NCI-H524 (cell line): ENCODE measurements at places on chromosomes 6 and 20.
A peak's percentile ranks its signal among the peaks of the same experiment; 100 is the strongest.

DNA sequence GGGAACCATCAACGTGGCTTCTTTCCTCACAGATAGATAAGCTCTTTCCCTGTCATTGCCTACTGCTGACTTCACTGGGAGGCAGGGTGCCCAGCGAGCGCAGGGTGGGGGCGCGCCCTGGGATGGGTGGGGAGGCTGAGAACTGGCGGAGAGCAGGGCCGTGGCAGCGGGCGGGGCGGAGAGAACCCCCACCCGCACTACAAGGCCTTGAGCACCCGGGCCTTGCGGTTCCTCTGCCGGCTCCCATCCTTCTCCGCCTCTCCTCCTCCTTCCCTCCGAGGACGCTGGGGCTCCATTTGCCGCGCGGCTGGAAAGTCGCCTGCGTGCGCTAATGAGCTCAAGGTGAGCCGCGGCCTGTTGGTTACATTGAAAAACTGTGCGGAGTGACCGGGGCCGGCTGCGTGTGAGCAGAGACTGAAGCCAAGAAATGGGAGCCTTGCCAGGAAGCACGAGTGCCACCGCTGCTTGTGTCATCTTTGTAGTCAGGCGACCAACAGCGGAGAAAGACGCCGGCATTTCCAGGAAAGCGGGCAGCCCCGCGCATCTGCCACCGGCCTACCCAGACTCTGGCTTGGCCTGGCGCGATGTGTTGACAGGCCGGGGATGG is 963.5 kb upstream of the SLC35B3 start:
- DNase-seq = no peak

DNA sequence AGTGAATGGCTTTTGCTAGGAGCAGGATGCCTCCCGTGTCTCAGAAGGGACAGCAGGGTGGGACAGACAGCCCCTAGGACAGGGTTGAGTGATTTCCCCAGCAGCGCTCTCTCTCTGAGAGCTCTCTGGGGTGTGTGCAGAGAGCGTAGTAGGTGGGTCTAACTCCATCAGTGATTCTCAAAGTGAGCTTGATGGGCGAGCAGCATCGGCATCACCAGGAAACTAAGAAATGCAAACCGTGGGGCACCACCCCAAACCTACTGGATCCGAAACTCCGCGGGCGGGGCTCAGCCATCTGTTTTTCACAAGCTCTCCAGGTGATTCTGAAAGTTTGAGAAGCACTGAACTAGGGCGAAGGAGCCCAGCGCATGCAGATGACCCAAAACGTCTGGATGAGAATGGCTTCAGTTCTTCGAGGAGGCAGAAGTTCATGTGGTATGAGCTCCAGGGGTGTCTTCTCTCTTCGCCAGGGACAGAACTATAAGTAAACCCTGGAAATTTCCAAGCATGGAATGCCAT is 119.6 kb upstream of the RNF24 start:
- DNase-seq = peak; percentile 7

GRCh38 chr6:79971193-79971592 is 23.8 kb upstream of the ELOVL4 start:
- DNase-seq = no peak

- peak; percentile 72 for DNase-seq
Measured at GRCh38 chr6:2434912-2435311, 189.5 kb upstream of the GMDS start.

GRCh38 chr6:90420500-90420899 is 123.9 kb upstream of the BACH2 start:
- peak; percentile 17 for DNase-seq

GRCh38 chr6:167299641-167300308 is 8.7 kb downstream of the UNC93A start:
- no peak for DNase-seq

GRCh38 chr20:63164484-63165355 is 51.2 kb downstream of the YTHDF1 start:
- DNase-seq = no peak

GRCh38 chr6:85942844-85943243 is 300.2 kb upstream of the SYNCRIP start:
- DNase-seq = no peak

GRCh38 chr6:89675949-89676748 is 37.6 kb upstream of the LYRM2 start:
- no peak for DNase-seq

DNA sequence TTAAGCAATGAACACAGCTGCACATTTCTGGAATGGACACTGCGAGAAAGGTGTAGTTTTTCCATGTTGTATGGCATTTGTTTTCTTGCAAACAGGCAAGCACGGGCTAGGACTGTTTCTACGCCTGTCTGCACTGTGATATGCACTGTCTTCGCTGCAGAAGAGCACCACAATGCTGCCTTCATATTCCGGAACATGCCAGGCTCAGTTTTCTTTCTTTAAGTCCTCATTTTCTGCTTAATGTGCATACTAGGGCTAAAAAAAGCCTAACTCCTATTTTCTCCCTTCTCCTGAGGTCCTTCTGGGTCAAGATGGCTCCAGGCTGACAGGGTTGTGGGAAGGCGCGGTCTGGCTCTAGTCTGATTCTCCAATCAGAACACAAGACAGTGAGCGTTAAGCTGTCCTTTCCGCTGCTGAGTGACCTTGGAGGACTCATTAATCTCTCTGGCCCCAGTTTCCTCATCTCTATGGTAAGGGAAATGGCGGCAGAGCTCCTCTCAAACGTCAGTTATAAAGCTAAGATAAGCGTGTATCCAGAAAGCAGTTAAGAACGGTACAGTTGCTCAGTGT is 379.9 kb downstream of the C6orf118 start:
- DNase-seq = no peak

- DNase-seq = no peak
Measured at GRCh38 chr6:102749210-102749971, 1355.9 kb downstream of the GRIK2 start.

DNA sequence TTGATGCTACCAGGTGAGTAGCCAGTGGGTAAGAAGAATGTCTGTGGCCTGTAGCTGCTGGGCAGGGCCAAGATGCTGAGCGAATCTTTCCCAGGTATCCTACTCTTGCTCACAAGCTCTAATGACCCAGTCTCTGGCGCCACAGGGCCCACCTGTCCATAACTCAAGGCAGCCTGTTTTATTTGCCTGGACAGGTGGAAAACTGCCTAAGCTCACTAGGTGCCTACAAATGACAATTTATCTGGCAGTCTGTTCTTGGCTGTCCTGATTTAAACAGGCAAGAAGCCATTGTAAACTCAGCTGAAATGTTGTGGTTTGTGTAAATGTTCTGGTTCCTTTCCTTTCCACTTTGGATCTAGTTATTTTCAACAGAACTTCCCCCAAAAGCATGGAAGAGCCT is 113.3 kb downstream of the TCP11 start:
- no peak for DNase-seq

GRCh38 chr6:71533939-71534379 is 245.3 kb downstream of the OGFRL1 start:
- DNase-seq = no peak

GRCh38 chr6:20217324-20217855 is 5.1 kb upstream of the MBOAT1 start:
- DNase-seq = no peak

- no peak for DNase-seq
Measured at GRCh38 chr6:139699335-139699734, 324.9 kb upstream of the CITED2 start.

DNA sequence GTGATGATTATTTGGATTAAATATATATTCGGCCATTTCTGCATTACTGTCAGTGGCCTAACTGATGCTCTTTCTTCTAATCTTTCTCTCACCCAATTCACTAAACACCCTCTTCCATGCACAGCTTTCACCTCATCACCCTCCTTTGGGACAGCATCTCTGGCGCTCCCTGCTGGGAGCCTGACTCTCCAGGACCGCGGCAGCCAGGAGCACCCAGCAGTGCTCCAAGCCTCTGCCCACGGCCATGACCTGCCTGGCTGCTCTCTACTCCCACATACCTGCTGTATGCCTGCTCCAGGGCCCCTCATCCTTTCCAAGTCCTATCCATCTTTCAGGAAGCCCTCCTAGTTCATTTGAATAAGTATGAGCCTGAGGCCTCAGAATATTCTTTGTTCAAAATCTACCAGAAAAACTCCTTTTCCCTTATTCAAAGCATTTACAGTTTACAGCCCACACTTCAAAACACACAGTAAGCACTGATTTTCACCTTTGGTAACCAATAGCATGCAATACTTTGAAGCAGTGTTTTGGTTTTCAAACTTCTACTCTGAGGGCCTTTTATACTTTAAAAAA is 15.2 kb downstream of the CTCFL start:
- DNase-seq = no peak

DNA sequence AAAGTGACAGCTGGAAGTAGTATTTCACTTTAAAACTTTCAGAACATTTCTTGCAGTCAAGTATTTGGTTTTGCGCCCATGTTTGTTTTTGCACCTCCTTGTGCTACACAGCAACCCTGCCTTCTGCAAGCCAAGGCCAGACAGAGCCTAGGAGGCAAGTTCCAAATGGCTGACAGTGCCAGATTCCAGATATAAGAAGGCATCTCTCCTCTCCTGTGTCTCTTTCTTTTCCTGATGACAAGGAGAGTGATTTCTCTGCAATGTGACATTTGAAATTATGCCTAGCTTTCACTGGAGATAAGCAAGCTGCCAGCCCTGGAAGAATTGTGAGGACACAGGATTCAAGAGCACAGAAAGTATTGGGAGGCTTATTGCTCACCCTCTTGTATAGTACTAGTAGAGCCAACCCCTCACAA is 149.1 kb upstream of the TENT5A start:
- no peak for DNase-seq

GRCh38 chr6:65760285-65760684 is 53.3 kb upstream of the EYS start:
- DNase-seq = no peak

DNA sequence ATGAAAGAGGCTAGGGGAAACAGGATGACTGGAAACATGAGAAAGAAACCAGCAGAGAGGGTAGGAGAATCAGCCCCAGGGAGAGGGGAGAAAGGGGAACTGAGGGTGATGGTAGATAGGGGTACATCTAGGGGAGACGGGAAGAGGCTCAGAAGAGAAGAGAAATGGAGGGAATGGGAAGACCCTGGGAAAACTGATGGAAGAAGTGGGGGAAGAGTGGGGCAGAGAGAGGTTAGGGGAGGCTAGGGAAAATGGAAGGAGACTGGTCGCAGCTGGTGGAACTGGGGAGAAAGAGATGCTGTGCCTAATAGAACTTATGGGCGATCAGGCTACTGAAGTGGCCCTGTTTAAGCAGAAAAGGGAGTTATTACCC is 548 bp downstream of the PROCR start:
- DNase-seq = no peak

- DNase-seq = no peak
Measured at GRCh38 chr6:141658696-141659095, 474.0 kb upstream of the GJE1 start.

GRCh38 chr6:113909224-113909856 is 52.2 kb downstream of the MARCKS start:
- DNase-seq = peak; percentile 16

- DNase-seq = peak; percentile 22
Measured at GRCh38 chr6:112881828-112882780, 535.0 kb downstream of the RFPL4B start.

DNA sequence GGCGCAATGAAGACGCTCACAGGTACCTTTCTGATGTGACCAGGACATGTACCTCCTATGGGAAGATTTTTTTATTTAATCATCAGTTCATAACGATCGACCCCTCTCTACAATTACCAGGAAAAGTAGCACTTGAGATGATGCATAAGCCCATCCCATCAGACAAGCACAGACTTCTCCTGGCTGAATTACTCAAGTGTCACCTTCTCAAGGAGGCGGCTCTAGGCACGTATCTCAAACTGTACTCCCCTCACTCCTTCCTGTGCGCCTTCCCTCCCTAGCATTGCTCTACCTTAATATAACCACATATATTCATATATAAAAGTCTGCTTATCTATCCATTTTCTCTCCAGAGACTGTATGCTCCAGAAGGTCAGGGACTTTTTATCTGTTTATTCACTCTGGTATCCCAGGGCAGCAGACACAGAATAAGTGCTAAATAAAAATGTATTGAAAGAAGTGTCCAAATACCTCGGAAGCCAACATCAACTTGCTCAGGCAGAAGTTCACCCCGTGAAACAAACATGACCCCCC is 71.5 kb downstream of the CNKSR3 start:
- DNase-seq = no peak

GRCh38 chr6:35240838-35241801 is 18.4 kb upstream of the ZNF76 start:
- peak; percentile 62 for DNase-seq

DNA sequence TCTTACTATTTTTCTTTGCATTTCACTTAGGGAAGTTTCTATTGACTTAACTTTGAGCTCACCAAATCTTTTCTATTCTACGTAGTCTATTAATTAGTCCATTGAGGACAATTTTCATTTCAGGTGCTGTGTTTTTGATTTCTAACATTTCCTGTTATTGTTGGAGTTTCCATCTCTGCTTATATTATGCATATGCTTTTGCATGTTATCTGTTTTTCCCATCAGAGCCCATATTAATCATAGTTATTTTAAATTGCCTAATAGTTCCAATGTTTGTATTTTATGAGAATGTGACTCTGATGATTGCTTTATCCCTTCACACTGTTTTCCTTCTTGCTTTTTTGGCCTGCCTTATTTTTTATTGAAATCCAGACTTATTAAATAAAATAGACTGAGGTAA is 414.5 kb upstream of the OPRM1 start:
- no peak for DNase-seq

- no peak for DNase-seq
Measured at GRCh38 chr6:46453216-46453615, 38.0 kb downstream of the RCAN2 start.

GRCh38 chr20:11180186-11180585 is 506.4 kb upstream of the JAG1 start:
- no peak for DNase-seq

DNA sequence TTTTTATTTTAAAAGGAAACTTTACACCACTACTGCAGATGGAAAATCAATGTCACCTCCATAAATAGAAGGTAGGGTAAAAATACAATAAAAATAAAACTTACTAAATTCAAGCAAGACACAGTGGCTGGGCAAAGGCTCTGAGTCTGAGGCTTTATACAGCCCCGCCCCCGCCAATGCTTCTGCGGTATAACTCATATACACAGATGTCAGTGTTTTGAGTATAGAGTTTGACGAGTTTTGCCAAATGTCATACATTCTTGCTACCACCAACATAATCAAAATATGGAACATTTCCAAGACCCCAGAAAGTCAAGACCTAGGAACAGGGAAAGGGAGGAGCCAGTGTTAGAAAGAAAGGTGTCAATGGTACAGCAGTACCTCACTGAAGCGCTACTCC is 12.8 kb downstream of the NFATC2 start:
- DNase-seq = no peak

DNA sequence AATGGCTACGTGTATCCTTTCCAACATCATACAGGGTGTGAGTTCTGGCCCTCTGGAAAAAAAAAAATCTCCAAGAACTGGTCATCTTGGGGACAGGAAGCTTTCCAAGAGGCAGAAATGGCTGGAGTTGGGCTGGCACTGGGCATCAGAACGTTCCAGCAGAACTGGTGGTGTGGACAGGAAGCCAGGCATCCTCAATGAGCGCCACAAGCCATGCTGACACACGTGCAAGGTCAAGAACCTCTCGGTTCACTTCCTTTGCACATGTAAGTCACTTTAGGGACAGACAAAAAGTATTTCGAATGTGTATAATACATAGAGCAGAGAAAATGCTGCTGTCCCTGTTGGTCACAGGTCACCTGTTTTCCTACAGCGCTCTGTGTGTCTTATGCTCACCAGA is 27.4 kb upstream of the RIN2 start:
- DNase-seq = no peak

GRCh38 chr6:3052481-3053230 is 15.6 kb upstream of the RIPK1 start:
- no peak for DNase-seq
